Activated CD8-positive, alpha-beta memory T cell treated with anti-CD3 and anti-CD28 coated beads, Interleukin-2, amount 50 U/mL, for 48 hours (primary cell): ENCODE measurements at places on chromosomes 16 and 17.

- no peak for DNase-seq
Observed at GRCh38 chr16:84555418-84556196, 51.1 kb upstream of the MEAK7 start.

DNA sequence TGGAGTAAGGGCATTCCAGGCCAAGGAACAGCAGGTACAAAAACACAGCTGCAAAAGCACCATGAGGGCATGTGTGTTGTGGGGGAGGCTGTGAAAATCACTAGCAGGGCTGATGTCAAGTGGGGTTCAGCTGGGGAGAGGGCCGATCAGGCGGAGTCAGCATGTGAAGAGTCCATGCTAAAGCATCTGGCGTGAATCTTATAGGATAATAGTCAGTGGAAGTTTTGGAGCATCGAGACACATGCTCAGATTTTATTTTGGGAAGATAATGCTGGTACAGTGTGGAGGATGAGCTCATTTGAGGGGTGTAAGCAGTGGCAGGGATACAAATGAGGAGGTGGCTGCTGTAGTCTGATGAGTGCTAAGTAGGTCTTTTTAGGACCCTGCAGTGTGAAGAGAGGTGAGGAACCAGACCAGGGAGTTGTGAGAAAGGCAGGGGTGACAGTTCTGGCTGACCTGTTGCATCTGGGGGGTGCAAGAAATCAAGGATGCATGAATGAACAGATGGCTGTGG, 30.3 kb downstream of the MMD start:
- no peak for DNase-seq

DNA sequence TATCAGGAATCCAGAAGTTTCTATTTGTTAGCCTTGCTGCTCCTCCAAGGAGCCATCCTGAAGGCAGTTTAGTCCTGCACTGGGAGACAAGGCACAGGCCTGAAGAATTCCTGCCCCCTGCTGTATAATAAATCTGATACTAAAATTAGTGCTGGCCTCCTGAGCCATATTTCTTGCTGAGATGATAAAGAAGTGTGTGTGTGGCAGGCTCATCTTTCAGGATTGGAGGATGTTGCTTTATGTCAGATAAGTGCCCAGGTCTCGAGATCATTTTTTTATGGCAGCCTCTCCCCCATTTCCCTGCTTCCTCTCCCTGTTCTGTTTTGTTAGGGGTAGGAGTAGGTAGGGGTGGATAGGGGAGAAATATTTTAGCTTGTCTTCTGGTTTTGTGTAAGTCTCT, 26.0 kb downstream of the MSI2 start:
- DNase-seq: no peak

DNA sequence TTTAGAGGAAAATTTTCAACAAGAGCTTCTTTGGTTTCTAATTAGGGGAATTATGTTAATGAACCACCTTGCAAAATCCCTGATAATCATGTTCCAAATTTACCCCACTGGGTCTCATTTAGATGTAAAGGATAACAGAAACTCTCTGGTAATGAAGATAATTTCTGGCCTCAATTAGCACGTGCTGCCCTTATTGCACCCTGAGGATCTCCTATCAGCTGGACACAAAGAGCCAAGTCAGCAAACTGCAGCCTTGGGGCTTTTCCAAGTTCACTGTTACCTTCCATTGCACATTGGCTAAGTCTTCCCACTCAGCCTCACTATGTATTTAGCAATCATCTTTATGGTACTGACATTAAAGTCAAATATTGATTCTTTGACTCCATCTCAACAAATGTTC, 78.1 kb downstream of the GP2 start:
- DNase-seq: no peak

DNA sequence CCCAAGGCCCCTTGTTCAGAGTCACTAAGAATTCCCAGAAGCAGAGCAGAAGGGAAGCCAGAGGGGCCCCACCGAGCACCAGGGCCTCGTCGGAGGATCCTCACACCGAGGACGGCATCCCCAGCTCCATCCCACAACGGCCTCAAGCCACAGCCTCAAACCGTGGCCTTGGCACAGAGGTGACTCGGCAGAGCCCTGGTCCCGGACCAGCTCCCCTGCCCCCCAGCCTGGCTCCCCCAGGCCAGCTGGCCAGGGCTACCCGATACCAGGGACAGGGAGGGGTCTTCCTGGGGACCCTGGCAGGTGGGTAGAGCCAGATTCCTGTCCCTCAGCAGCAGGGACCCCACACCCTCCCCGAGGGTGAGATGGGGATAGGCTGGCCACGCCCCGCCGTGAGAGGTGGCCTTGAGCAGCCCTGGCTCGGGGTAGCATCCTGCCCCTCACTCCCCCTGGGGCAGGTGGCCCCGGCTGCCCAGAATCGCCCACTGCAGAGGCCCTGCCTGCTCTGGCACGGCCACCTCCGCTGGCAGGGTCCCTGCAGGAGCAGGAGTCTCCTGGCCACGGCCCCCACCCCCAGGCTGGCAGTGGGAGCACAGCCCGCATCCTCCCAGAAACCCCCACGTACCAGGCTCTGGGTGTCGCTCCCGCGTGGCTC, 5.6 kb upstream of the PVALEF start:
- no peak for DNase-seq

DNA sequence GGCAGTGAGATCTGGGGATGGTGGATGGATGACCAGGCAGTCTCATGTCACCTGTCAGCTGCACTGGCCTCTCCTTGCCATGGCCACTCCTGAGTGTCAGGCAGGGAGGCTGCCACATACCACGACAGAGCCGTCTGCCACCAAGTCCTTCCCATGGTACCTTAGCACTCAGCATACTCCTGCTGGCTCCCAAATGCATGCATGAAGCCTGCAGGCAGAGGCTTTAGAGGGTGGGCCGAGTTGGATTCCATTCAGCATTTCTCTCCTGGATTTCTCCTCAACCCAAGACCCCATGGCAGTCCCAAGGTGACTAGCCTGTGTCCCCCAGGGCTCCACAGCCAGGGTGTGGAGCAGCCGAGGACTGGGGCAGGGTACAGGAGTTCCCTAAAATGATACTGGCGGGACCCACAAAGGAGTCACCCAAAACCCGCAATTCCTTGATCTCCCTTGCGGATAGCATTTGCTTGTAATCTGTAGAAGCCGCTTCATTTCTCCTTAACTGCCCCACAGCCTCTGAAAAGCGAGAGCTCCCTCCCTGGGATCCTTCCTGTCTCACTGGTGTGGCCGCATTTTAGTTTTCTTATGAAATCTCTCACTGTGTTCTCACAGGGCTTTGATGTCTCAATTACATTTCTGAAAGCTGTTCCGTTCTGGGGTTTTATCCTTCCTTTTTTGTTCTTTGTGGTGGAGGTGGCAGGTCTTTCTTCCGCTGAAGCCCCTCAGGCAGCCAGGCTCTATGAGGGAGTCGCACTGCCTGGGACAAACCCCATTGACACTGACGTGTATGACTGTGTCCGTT, 141.4 kb downstream of the SOCS1 start:
- DNase-seq: peak; percentile 74

DNA sequence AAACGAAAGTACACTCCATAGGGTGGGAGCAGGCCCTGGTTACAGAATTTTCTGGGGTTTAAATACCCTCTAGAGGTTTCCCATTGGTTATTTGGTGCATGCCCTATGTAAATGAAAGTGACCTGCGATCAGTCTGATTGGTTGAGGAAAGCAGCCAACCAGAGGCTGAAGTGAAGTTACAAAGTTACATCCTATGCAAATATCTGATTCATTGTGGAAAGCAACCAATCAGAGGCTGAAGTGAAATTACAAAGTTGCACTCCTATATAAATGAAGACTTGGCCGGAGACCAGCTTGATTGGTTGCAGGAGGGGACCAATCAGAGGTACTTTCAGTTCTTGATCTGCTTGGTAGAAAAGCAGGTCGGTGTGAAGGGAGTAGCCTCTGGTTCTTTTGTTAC, 24.4 kb downstream of the NAA60 start:
- no peak for DNase-seq

- DNase-seq: peak; percentile 69
Observed at GRCh38 chr16:29743827-29744531, 1.8 kb downstream of the C16orf54 start.

DNA sequence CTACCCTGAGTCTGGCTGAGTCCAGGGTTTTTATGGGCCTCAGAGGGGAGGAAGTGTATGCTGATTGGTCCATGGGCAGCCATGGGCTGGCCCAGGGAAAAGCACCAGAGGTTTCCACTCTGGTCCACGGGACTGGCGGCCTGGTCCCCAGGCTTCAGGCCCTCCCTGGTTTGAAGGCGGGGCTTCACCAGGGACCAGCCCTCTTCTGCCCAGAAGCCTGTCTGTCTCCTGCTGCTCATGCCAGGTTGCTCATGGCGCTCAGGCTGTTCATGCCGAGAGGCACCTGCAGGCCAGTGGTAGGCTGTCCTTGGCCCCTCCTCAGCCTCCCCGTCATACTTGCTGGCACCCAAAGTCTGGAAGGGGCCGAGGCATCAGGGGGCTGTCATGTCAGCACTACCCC, 45.0 kb upstream of the CLEC19A start:
- DNase-seq: no peak

- DNase-seq: peak; percentile 96
Observed at GRCh38 chr16:78770353-78771091, 671.1 kb downstream of the WWOX start.

GRCh38 chr17:39195568-39196160, 1.8 kb downstream of the CACNB1 start:
- no peak for DNase-seq

GRCh38 chr16:49776734-49777133, 79.2 kb downstream of the ZNF423 start:
- DNase-seq: no peak

GRCh38 chr17:41474863-41475262, 6.1 kb downstream of the KRT35 start:
- no peak for DNase-seq

- DNase-seq: no peak
Observed at GRCh38 chr17:62565817-62566216, 61.7 kb upstream of the MRC2 start.

DNA sequence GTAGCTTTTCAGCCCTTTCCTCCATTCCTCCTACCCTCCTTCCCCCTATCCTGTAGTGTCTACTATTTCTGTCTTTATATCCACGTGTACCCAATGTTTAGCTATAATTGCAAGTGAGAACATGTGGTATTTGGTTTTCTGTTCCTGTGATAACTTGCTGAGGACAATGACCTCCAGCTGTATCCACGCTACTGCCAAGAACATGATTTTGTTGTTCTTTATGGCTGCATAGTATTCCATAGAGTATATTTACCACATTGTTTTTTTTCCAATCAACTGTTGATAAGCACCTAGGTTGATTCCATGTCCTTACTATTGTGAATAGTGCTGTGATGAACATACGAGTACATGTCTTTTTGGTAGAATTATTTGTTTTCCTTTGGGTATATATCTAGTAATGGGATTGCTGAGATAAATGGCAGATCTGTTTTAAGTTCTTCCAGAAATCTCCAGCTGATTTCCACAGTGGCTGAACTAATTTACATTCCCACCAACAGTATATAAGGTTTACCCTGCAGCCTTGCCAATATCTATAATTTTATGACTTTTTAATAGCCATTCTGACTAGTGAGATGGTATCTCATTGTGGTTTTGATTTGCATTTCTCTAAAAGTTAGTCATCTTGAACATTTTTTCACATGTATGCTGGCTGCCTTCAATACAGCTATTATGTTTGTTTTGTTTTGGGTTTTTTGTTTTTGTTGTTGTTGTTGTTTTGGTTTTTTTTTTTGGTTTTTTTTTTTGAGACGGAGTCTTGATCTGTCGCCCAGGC, 10.9 kb upstream of the COPRS start:
- no peak for DNase-seq

GRCh38 chr17:12250973-12251372, 230.3 kb downstream of the MAP2K4 start:
- no peak for DNase-seq

DNA sequence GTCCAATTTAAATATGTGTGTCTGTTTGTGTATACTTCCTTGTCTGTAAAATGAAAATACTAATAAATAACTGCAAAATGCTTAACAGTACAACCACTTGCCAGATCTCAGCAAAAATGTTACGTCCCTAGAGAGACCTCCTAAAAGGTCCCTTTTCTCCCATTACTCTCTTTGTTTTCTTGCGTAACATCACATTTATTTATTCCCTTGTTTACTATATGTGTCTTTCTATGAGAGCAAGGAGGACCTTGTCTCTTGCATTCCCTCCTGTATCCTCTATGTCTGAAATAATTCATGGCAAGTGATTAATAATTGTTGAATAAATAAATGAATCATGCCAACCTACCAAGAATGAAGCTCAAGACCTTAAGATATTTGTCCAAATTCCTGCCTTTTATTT, 1.9 kb downstream of the ACSM3 start:
- DNase-seq: no peak

- no peak for DNase-seq
Observed at GRCh38 chr16:70576431-70577255, 53.0 kb downstream of the SF3B3 start.

DNA sequence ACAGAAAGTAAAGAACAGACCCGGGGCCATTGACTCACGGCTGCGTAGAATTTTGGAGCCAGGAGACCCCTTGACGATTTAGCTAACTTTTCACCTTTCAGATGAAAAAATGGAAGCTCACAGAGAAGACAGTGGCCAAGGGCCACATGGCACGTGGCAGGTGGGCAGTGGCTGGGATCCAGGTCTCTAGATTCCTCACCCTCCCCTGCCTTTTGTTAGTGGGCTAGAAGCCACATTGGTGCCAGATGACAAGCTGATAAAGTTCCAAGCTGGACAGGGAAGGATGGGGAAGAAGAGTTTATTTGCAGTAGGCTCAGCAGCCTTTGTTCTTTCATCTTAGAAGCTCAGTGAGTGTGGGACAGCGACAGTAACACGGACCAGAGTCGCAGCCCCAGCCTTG, 105.8 kb downstream of the SPACA3 start:
- DNase-seq: no peak

DNA sequence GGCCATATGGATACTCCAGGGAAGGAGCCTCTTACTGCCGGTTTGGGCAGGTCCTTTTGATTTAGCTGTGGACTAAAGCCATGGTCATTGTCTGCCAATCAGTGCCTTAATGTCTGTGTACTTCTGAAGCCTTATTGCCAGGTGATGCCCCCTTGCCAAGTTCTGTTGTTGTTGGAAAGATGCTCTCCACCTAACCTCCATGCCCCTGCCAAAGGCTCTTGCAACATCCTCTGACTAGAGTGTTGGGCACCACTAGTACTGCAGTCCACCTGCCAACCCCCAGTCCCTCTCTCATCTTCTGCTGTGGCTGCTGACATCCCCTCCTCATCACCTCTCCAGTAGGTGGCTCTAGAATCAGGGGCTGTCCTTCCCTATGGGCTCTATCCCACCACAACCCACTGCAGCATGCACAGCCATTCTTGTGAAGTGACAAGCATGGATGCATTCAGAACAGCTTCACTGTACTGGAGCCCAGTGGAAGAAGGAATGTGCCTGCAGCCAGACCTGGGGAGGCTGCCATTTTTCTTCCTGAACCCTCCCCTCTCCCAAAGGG, 375.3 kb upstream of the CDH5 start:
- DNase-seq: no peak

DNA sequence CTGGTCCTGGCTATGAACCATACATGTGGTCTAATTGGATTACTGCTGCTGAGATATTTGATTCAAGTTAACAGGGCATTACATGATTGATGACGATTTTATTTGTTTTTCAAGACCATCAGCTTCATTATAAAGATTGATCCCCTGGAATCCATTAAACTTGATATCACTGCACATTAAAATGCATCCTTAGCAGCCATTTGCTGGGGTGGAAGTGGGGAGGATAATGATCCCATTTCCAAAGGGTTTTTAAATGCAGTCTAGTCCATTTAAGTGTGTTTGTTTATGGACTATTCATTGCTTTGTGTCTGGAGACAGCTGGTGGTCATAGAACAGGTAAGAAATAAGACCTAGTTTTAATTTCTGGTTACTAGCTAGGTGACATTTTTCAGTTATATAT, 40.9 kb downstream of the ADAMTS18 start:
- no peak for DNase-seq

GRCh38 chr17:79154951-79155585, 80.4 kb downstream of the ENGASE start:
- no peak for DNase-seq

- no peak for DNase-seq
Observed at GRCh38 chr17:80381416-80381923, 33.5 kb upstream of the ENDOV start.
